Stimulated activated CD4-positive, alpha-beta T cell treated with anti-CD3 and anti-CD28 coated beads, Interleukin-2, amount 100 ng/mL, for 4 hours (primary cell): ENCODE measurements at places on chromosomes 16 and 17.

GRCh38 chr16:4002121-4002520, 114.1 kb downstream of the ADCY9 start:
- DNase-seq, result no peak

- no peak for DNase-seq
These were observed 7.9 kb downstream of the PRCD start for GRCh38 chr17:76547642-76548202.

- DNase-seq, result no peak
These were observed 1.3 kb downstream of the METTL23 start for GRCh38 chr17:76727745-76728456.

- no peak for DNase-seq
These were observed 44.8 kb upstream of the HLF start for GRCh38 chr17:55219934-55220333.

DNA sequence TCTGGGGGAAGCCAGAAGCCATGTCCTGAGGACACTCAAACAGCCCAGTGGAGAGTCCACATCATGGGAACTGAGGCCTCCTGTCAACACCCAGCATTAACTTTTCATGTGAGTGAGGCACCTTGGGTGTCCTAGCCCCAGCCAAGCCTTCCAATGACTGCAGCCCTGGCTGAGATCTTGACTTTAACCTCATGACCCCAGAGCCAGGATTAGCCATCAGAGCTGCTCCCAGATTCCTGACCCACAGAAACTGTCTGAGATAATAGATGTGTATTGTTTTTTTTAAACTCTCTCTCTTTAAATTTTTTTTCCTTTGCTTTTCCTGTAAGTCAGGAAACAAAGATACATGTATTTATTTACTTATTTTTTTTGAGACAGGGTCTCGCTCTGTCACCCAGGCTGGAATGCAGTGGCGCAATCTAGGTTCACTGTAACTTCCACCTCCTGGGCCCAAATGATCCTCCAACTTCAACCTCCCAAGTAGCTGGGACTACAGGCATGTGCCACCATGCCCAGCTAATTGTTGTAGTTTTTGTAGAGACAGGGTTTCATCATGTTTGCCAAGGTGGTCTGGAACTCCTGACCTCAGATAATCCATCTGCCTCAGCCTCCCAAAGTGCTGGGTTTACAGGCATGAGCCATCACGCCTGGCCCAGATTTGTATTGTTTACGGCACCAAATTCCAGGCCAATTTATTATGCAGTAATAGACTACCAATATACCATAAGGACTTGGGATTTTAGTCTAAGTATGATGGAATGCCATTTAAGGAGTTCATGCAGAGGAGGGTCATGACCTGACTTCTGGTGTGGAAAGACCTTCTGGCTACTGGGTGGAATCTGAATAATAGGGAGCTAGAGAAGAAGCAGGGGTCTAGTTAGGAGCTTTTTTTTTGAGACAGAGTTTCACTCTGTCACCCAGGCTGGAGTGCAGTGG, 14.0 kb upstream of the TMEM94 start:
- DNase-seq, result no peak

DNA sequence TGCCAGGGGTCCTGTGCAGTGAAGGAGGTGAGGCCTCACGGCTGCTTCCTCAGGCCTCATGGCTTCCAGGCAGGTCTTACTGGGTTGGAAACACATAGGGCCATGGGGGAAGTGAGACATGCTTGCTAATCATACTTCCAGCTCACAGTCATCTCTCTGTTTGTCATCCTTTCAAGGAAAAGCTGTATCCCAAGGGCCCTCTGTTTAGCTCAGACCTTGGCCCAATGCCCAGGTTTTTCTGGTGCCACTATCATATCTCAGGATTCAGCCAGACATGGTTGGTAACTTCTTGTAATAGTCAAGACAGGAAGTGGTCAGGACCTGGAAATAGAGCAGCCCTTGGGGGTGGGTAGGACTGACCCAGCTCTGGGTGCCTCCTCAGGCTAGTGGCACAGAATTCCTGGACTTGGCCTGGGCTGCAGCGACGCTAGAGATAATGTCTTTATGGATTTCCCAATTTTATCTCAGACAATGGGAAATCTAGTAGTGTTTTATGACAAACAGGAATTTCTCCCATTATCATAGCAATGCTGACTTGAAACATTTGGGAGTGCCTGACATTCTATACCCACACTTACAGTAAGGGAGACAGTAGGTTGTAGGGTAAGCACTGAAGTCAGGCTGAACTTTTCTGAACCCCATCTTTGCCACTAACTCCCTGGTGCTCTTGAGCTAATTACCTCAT, 13.5 kb upstream of the ITGB3 start:
- no peak for DNase-seq

DNA sequence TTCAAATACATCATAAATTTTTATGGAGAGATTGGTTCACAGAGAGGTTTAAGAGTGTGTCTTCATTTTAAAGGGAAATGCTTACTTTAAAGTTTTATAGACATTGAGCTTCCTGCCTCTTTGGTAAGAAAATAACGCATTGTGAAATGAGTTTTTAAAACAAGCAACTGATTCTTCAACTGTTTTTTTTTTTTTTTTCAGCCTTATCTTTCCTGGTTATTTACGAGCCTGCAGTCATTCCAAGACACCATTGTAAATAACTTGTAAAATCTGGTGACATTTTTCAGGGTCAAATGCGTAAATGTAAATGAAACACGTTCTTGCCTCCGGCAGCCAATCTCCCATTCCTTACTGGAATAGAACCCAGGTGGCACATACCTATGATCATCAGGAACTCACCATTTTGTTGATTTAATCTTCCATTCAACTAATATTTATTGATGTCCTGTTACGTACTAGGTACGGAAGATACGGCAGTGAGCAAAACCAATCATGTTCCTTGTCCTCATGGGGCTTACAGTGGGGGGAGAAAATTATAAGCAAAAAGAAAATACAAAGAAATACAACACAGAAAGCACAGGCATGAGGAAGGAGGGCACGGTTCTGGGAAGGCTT, 33.2 kb upstream of the CDYL2 start:
- no peak for DNase-seq

- no peak for DNase-seq
These were observed 38.0 kb downstream of the ABCA6 start for GRCh38 chr17:69103557-69104233.

- DNase-seq, result no peak
These were observed 12.1 kb downstream of the ZFP1 start for GRCh38 chr16:75160386-75160785.

DNA sequence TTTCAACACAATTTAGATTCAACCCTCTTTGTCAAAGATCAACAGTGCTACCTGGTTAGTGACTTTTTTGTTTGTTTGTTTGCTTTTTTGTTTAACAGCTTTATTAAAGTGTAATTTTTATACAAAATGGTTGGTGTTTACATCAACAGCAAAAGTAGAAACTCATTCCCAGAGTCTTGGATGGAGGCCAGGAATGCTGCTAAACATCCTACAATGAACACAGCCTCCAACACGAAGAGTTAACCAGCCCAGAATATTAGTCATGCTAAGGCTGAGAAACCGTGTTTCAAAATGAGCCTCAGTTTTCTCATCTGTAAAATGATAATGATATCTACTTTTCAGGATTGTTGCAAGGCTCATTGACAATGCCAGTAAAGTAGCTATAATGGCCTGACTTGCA, 211.0 kb upstream of the MAF start:
- DNase-seq, result no peak

GRCh38 chr16:28554634-28555423, 1.1 kb downstream of the SGF29 start:
- DNase-seq, result no peak

GRCh38 chr16:22683730-22684573, 130.0 kb upstream of the HS3ST2 start:
- DNase-seq, result no peak

- no peak for DNase-seq
These were observed 180.2 kb downstream of the RPTOR start for GRCh38 chr17:80724775-80725266.

DNA sequence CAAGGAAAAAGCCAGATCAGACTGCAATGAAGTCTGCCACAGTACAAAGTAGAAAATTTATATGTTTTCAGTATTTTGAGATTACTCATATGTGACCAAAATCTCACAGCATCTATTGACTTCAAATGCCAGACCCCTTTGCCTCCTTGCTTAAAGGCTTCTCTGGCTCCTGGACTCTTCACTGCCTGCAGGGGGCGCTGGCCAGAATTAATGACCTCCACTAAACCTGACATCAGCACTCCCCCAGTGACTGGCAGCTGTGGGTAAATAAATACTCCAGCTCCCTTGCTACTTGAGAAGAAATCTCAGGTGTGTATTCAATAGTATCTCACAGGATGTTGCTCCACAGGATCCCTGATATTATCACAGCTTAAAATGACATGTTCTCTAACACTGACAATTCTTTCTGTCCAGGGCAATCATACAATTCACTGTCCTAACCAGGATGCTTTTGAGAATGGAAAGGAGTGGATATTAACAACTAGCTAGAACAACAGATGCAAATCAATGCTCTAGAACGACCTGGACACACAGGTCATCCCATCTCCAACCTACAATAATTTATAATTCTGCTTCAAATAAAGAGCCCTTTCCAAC, 4.0 kb downstream of the BECN1 start:
- DNase-seq, result peak; percentile 42

- DNase-seq, result no peak
These were observed 3.8 kb upstream of the DNAH2 start for GRCh38 chr17:7713782-7714181.

GRCh38 chr16:81180578-81180977, 57.9 kb upstream of the BCO1 start:
- no peak for DNase-seq

DNA sequence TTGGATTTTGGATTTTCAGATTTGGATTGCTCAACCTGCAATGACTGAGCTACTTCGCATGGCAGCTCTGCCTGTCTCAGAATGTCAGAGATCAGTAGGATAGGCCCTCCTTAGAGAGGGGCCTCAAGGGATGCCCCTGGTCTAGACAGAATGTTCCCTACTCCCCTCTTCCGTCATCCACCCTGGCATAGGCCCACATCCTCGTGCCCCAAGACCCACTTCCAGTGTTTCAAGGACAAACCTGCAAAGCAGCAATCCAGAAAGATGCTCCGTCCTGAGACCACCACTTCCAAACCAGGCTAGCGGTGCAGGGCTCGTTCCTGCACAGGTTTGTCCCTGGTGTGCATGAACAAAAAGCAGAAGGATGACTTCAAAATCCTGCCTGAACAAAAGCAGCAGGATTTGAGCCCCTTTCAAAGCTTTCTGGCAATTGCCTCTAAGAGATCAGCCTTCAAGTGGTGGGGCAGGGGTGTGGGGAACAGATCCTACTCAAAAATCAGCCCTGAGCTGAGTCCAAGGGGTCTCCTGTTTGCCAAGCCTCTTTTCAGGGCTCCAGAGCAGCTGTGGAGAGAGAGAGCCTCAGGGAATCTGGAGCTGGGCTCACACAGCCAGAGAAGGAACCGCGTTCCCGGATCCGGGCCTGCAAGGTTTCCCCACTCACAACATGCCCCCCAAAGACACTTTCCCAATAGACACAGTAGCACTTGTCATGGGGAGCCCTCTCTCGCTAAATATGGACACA, 121.1 kb downstream of the SOCS1 start:
- DNase-seq, result no peak

- no peak for DNase-seq
These were observed 59.2 kb upstream of the ADORA2B start for GRCh38 chr17:15885770-15886169.

DNA sequence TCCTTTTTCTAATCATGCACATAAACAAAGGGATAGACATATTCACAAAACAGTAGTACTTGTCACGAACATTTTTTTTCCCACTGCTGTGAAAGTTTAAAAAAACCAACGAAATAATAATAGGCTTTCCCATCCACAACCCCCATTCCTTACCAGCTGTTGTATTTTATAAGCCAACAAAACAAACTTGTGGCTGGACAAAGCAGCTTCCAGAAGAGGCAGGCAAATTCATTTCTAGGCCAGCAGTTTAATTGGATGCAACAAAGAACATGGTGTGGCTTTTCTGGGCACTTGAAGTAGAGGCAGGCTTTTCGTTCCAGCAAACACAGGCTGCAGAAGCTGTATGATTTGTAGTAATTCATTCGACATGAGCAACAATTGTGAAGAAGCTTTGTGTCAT, 56.0 kb upstream of the FAM20A start:
- DNase-seq, result no peak

DNA sequence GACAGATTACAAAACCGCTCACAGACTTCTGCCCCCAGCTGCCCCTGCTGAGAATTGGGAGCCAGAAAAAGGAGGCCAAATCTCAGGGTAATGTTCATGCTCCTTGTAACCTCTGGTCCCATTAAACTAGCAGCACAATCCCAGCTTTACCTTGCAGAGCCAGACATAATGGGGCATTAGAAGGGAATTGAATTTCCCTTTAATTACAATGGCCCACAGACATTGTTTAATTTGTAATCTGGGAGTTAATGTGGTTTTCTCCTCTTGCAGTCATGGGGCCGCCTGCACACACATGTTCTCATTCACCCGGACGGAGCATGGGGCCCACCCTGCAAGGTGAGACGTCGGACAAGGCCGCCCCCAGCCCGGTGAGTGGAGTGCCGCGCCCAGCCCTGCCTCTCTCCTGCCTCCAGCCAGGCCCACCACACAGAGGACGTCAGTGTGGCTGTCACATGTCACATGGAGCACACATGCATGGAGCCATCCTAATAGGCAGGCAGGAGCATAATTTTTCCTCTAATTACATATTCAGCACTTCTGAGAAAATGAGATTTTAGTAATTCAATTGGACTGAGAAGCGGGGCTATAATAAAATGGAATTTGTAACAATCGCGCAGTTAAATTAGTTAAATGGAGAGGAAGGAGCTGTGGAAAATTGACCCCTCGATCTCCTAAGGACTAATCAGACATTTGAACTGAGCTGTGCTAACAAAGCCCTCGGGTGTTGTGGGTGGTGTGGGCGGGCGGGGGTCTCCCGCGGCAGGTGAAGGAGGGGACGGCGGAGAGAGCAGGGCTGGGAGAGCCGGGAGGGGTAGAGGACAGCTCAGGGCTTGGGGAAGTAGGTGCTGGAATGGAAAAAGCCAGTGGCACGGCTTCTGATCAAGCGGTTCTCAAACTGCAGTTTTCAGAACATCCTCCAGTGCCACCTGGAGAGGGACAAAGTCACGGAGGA, 87.7 kb downstream of the ENGASE start:
- no peak for DNase-seq

GRCh38 chr17:44968225-44969143, at the start of gene C1QL1:
C1QL1 (minus strand) TSS chr17:44968303; CDS start chr17:44968048, 255 bp downstream.
- peak; percentile 82 for DNase-seq

DNA sequence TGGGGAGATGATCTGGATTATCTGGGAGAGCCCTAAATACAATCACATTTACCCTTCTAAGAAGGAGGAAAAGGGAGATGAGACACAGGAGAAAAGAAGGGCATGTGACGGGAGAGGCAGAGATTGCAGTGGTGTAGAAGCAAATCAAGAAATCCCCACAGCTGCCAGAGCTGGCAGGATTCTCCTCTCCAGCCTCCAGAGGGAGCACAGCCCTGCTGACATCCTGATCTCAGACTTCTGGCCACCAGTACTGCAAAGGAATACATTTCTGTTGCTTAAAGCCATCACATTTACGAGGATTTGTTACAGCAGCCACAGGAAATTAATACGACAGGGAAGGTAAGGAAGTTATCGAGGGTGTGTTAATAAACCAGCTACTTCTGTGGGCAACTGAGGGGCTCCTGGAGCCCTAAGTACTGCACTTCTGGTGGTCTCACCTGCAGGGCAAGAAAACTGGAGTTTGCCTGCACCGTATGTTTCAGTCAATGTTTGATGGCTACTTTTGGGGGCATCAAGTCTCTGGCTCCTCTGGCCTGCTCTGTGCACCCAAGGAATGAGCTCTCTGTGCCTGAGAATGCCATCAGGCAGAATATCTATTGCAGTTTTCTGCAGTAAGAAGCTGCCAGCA, 22.9 kb upstream of the CDH13 start:
- DNase-seq, result no peak

GRCh38 chr16:28491230-28491969, 474 bp downstream of the CLN3 start:
- DNase-seq, result no peak
